Transverse colon (tissue), 4 donors: ENCODE measurements at places on chromosomes 16 and 17. TPM values are rescaled to one million over a fixed set of nuclear protein-coding genes. Genes with fewer than 3 reads are reported as not detected.
A peak's percentile ranks its signal among the peaks of the same experiment; 100 is the strongest.

Gene C17orf113
- total RNA-seq = not detected

DNA sequence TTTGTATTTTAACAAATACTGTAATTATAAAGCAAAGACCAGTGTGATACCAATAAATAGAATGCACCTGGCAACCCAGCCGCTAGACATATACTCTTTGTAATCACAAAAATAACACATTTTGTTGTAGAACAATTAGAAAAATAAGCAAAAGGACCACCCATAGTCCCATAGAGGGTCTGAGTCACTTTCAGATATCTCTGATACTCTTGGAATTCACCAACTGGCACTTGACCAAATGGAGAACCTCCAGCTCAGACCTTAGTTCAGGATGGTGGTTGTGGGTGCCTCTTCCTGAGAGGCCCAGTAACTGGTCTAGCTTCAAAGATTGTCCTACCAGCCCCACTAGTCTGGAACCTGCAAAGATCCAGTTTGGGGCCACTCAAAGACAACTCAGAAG, 789 bp upstream of the TERF2 start:
- DNase-seq = no peak

DNA sequence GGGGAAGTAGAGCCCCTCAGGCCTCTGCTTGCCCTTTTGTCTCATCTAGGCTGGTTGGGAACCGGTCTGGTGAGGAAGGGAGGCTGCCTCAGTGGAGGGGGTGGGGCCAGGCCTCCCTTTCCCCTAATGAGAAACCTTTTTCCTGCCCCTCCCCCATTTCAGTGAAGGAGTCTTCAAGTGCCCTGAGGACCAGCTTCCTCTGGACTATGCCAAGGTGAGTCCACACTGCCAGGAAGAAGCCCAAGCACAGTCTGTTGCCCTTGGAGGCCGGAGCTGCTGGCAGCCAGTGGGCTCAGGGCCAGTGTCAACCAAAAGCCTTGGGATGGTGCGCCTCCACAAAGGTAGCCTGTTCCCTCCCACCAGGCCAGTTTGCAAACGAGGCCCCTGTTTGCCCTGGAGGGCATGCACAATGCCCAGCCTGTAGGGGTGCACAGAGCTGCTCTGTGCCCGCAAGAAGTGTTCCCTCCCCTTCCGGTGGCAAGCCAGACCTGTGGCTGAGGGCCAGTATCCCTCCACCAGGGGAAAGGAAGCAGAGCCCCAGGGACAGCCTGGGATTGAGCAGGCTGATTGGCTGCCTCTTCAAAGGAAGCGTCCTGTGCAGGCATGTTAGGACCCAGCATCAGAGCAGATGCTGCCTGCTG, 3.4 kb downstream of the TRAF4 start:
- peak; percentile 78 for DNase-seq

DNA sequence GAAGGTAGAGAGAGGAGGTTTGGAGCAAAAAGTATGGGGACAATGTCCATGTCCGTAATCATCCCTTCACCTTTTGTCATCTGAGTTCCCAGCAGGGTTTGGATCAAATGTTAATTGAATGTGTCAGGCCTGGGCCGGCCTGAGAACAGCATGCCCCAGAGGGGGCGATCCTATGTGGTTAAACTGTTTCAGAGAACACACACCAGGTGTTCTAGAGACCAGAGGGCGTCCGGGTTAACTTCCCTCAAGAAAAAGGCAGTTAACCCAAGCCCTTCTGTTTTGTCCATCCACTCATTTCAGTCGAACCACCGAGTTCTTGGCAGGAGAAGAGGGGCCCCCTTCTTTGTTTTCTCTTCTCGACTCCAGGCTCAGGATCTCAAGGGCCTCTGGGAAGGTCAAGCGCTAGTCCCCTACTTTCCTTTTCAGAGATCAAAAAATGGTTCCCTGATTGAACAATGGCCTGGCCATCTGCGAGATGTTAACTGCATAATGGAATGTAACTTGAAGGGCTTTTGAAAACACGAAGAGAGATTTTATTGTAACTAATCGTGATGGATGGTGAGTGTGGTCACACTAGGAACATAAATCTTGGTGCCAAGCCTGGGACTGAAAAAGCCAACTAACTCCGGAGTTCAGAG, 142.5 kb downstream of the IRX3 start:
- no peak for DNase-seq

Gene KRT31
- total RNA-seq = not detected
